ENCODE measurements at places on chromosomes 7 and 10.

DNA sequence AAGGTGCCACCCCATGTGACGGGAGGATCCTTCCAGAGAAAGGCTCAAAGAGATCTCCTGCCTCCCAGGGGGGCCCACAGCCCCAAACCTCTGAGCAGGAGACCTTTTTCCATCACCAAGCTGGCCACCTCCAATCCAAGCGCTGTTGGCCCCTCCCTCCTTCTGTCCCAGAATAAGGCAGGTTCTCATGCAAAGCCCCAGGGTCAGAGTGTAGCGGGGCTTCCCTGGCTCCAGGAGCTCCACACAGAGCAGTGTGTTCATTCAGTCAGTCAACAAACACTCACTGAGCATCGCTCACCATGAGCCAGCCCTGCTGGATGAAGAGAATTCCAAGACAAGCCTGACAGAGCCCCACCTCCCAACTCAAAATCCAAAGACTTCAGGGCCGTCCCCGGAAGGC, 39.0 kb downstream of the TNRC18 start:
- DNase-seq: no peak

DNA sequence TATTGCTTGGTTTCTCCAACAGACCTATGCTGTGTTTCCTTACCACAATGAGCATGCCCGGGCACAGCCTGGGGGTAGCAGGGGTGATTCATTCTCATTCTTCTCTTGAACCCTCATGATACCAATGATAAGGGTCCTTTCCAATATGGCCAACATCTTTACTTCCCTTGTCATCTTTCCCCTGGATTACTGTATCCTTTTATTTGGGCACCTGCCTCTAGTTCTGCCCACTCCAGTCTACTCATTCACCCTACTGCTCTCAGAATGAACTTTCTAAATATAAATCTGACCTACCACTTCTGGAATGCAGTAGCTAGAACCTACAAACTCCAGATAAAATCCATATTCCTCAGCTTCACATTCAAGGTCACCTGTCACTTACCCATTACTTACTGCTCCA, 26.4 kb upstream of the ITPRID1 start:
- DNase-seq: no peak

DNA sequence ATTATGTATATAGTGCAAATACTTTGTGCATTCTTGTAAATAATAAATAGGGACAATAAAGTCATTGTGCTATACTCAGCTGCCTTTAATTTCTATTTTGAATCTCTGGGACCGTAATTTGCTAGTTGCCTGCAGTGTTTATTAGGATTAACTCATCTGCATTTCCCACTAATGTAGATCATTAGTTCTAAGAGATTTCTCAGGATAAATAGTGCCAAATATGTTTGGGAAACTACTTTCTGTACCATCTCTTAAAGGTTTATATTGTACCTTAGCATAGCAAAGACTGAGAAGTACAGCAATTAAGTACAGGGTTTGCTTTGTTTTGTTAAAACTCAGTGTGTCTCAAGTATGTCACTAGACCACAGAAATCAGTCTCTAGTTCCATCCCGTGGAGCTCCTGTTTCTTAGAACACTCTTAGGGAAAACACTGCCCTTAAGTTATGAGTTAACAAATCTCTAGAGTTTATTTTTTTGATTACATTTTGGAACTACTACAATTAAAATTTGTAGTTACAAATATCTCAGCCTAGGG, 26.0 kb downstream of the ADD3 start:
- no peak for DNase-seq

- no peak for DNase-seq
These were observed 12.4 kb downstream of the RBP3 start for GRCh38 chr10:47360419-47361040.

DNA sequence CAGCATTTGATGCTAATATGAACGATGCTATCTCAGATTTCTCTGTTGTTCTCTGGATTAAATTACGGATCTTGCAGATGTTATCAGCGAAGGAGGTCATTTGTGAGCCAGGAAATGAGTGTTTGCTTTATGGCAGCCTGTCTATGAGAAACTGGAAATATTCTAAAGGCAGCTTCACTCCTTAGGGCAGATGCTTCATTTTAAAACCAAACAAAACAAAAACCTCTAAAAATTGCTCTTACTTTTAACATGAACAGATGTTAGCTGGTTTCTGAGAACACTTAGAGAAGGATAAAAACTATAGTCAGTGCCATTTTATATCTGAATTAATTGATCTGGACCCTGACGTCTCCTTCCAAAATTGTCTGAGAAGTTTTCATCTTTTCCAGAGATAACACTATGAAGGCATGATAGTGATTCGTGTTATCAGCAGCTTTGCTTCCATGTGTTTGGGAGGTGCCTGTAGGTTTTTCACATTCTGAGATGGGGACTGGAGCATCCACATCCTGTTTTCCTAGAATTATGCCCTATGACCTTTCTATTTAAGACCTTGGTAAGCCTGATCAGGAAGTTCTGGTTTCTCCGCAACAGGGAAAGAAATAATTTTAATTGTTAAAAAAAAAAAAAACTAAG, 53.1 kb downstream of the CPED1 start:
- DNase-seq: no peak

DNA sequence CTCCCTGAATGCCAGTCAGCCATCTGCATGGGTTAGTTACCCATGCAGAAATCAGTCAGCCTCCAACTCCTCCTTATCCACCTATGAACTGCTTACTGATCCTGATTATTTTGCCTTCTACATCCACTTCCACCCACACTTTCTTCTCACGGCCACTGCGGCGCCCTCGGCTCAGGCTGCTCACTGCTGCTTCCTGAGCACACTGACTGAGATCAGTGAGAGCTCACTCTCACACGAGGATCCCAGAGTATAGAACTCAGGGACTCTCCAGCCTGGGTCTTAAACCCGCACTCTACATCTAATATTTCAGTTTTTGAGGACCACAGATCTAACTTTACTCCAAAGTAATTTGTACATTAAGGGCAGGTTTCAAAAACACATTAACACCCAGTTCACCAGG, 64.4 kb downstream of the GRB10 start:
- DNase-seq: no peak

- no peak for DNase-seq
These were observed 108.5 kb downstream of the PTPRN2 start for GRCh38 chr7:158479021-158479663.

- no peak for DNase-seq
These were observed 13.4 kb downstream of the SLC13A4 start for GRCh38 chr7:135714534-135715009.

DNA sequence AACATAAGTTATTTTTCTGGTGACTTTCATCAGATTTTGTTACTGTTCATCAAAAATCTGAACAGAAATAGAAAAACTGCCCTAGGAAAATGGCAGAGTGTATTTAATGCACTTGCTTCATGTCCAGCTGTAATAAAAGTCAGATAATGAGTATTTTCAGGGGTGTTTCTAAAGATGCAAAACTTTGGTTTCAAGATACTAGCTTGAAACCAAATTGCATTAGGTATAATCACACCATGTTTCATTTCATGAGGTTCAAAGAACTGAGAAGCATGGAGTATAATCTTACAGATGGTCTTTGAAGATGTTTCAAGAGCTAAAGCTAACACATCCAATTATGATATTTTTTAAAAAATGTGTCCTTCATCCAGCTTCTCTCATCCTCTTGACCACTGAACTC, 128.9 kb downstream of the NRCAM start:
- no peak for DNase-seq

GRCh38 chr7:69620063-69620462, 21.8 kb downstream of the AUTS2 start:
- no peak for DNase-seq

DNA sequence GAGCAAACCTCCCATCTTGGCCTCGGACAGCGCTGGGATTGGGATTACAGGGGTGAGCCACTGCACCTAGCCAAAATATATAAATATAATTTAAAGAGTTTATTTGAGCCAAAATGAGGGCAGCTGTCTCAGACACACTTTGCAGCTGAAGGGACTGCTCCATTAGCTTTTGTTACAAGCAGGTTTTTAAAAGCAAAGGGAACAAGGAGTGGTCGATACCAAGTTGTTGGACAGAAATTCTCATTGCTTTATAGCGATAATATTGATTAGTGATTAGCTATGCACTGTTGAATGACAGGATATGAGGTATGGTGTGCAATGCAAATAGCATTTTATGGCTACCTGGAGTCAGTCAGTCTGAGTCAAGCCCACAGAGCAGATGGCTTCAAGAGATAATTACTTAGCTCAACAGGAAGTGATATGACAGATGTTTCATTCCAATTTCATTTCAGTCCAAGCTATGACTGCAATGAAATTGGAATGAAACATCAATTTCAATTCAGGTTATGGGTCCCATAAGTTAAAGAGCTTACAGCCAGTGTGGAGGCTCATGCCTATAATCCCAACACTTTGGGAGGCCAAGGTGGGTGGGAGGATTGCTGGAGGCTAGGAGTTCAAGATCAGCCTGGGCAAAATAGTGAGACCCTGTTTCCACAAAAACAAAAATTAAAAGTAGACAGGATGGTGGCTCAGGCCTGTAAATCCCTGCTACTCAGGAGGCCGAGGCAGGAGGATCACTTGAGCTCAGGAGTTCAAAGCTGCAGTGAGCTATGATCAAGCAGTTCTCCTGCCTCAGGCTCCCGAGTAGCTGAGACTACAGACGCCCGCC, 23.1 kb downstream of the TYW1 start:
- no peak for DNase-seq

- no peak for DNase-seq
These were observed 147.9 kb downstream of the CHCHD3 start for GRCh38 chr7:132934017-132934416.

DNA sequence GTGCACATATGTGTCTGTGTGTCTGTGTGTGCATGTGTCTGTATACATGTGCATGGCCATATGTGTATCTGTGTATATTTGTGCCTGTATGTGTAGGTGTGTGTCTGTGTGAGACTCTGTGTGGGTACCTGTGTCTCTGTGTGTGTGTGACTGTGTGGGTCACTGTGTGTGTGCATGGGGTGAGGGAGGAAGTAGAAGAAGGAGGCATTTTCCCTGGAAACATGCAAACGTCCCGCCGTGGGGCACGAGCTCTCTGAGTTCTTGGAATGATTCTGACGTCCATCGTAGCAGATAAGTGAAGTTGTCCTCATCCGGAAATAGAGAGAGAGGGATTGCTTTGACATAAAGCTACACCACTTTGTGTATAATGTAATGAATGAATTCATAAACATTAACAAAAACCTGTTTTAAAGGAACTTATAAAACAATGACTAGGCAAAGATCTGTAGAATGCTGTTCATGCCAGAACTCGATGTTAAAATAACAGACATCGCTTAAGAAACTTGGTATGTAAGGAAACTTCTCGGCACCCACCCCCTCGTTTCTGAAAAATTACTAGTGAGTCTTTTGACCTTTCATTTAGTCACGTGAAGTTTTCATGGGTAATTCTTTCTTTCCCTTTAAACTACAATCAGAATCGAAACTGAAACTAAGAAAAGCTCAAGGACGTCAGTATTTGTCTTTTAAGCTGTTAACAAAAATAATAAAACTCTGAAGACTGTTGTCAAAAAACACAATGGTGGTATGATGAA, 43.6 kb upstream of the KLF6 start:
- DNase-seq: peak; percentile 44

DNA sequence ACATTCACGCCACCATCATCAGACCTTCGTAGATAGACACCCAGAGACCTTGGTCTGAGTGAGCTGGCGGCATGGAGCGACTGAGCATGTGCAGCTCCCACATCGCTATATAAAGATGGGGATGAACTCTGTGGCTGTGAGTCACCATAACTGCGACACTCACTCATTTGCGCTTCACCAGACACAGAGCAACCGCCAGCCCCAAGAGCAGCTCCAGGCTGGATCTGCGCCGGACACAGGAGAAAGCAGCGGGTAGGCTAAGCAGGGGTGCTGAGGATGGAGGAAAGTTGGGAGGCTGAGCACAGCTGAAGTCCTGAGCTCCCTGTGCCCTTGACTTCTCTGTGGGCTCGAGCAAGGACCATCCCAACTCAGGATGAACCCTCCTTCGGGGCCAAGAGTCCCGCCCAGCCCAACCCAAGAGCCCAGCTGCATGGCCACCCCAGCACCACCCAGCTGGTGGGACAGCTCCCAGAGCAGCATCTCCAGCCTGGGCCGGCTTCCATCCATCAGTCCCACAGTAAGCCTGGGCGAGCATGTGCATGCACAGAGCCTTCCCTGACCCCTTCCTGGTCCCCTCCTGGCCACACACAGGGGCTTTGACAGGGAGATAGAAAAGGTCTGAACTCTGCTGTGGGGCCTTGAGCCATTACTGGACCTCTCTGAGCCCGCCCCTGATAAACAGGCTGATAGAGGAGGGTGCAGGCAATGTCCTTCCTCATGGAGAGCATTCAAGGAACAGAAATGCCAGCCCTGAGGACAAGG, at the start of gene OPN4:
Gene OPN4, plus strand, starts transcription at position 137 of the 762 bp plus-strand sequence. Its CDS starts 237 bp downstream, at position 374.
- DNase-seq: no peak

DNA sequence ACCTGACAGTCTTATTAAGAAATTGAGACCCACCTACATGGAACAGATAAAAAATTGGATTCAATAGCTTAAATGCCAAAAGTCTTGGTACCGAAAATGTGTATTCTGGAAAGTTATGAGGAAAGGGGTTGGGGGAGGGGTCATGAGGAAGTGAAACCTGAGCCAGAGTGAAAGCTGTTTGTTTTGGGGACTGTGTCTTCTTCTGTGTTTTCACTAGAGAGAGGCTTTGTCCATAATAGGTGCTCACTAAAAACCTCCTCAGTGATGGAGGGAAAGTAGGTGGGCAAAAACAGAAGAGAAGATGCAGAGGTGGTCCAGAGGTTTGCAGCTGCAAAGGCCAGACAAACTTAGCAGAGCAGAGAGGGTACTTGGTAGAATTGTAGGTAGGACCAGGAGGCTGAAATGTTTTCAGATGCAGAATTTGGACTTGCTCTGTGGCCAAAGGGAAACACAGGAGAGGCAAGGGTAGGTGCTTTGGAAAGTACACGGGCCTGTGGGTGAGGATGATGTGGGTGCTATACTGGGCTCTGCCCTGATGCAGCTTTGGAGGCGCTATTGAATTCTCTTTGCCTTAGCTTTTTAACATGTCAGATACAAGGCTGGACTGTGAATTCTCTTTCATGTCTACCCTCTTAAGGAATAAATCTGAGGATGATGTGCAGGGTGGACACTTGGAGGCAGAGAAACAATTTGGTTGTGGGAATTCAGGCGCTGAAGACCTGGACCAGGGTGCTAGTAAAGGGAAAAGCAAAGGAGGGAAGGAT, 254.6 kb downstream of the PTEN start:
- no peak for DNase-seq

DNA sequence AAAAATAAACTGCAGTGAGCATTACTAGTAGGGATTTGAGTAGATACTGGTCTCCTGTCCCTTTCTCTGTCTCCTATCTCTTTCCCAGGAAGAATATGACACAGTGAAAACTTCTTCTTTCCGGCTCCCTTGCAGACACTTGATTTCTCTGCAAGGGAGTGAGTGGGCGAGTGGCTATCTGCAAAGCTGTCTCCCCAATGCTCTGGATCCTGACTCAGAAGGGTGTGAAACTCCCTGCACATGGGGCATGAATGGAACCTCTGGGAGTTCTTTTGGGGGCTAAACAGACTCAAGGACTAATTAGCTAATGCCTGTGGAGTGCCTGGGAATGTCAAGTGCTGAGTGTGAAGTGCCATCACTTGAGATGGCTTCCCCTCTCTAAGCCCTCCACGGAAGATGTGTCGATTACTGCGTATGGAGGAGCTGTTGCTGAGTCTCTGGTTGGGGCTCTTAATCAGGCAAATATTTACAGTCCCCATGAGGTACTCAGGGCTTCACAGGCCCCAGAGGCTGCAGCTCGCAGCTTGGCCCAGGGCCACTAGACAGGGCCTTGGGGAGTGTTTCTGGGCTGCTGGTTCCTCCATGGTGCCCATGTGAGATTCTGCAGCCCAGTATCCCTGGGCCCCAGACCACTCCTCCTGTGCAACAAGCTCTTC, 139.8 kb downstream of the RPS24 start:
- DNase-seq: no peak
